ENCODE measurements at places on chromosomes 6 and 20.
A peak's percentile ranks its signal among the peaks of the same experiment; 100 is the strongest.

DNA sequence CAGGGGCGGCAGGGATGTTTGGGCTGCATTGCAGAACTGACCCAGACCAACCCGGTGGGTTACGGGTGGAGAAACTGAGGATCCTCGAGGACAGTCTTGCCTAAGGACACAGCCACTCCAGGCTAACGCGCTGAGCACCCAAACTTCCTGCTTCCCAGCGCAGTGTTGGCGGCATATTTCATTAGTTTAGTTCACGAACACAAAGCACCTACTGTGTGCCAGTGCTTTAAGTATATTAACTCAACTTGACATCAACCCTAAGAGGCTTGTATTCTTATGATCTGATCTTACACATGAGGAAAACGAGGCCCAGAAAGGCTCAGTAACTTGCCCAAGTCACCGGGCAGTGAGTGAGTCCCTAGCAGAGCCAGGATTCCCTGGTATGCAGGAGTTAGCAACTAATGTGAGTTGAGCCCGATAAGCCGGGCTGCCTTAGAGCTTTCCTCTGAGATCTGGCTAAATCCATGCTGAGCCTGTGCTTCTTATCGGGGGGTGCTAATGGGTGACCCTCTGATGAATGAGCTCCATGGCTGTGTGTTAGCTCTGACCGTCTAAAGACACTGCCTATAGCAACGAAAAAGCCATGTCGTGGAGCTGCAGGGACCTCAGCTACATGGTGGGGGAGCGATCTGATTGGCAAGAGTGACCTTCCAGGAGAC, 92.7 kb downstream of the CD40 start:
- DNase-seq = no peak

GRCh38 chr6:80174900-80175572, 68.6 kb downstream of the BCKDHB start:
- no peak for DNase-seq

- DNase-seq = peak; percentile 8
Measured at GRCh38 chr20:46099491-46100287, 9.9 kb upstream of the NCOA5 start.

DNA sequence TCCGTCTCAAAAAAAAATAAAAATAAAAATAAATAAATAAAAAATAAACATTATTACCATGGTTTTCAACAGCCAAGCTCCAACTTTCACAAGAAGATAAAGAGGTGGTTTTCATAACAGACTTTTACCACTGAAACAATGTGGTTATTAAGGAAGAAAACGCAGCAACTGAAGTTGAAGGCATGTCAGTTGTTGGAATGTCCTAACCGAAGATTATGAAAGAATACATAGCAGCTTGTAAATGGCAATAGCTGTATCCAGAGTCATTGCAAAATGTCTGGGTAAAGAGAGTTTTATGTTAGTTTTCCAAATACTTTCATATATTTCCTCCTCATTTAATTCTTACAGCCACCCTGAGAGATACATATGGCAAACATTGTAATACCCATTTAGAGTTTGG, 161.6 kb upstream of the MARCKS start:
- DNase-seq = no peak

GRCh38 chr6:27130668-27131428, 116.7 kb upstream of the PRSS16 start:
- DNase-seq = no peak

- DNase-seq = no peak
Measured at GRCh38 chr20:37204056-37204455, 24.7 kb upstream of the MROH8 start.

DNA sequence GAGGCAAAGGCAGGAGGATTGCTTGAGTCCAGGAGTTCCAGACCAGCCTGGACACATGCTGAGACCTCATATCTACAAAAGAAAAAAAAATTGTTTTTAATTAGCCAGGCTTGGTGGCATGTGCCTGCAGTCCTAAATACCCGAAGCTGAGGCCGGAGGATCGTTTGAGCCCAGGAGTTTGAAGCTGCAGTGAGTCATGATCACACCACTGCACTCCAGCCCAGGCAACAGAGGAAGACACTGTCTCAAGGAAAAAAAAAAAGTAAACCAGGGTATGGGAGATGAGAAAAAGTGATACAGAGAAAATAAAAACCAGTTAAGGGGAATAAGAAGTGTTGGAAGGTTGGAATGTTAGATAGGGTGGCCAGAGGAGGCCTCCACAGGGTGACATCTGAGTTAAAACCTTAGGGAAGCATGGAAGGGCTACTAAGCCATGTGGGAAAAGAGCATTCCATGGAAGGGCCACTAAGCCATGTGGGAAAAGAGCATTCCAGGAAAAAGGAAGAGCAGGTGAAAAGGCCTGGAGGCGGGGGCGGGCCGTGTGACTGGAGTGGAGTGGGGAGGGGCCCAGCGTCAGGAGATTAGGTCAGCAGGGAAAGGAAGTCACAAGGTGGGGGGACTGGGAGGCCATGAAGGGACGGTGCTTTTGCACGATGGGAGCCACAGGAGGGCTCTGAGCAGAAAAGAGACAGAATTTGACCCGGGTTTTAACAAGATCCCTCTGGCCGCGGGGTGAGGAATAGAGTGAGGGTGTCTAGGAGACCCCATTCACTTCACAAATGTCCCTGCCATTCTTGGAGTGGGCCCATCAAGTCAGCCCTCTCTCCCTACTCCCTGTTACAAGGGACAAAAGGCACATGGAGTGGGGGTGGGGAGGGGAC, 18.3 kb downstream of the CPNE5 start:
- no peak for DNase-seq

GRCh38 chr20:341682-342081, 5.2 kb upstream of the NRSN2 start:
- no peak for DNase-seq

GRCh38 chr20:4905613-4906012, 95.7 kb downstream of the SLC23A2 start:
- DNase-seq = no peak

- no peak for DNase-seq
Measured at GRCh38 chr6:70668499-70668812, 773 bp downstream of the SMAP1 start.

DNA sequence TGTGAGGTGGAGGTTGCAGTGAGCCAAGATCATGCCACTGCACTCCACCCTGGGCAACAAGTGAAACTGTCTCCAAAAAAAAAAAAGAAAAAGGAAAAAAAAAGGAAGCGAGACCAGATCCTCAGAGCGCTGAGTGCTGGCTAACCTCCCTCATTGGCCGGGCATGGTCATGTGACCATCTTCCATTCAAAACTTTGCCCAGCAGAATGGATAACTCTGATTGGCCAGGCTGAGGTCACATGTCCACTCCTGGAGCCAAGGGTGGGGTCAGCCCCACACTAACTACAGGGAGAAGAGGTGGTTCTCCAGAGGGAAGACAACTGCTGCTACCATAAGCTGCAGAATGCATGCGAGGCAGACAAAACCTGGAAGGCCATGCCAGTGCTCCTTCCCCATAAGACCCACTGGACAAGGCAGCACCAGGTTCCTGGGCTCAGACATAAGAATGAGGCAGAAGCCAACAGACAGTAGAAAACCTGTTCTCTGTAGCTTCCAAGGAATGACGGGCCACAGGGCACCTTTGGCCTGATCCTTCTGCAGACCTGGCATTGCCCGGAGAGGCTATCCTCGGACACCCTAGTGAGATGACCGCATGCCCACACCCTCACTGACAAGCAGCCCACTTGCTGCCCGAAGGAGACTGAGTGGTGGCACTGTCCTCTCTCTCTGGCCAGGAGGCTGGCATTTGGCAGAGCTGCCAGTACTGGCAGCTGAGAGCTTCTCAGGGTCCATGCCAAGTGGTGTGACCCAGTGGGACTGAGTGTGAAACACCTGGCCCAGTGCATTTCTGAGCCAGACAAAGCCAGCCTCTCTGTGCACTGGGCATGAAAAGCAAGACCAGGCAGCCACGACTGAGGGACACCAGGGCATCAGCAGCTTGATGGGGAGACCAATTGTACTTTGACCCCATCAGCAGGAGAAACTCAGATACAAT, 311.9 kb upstream of the SULF2 start:
- DNase-seq = no peak

- DNase-seq = no peak
Measured at GRCh38 chr20:47980336-47981177, 195.3 kb upstream of the SULF2 start.

DNA sequence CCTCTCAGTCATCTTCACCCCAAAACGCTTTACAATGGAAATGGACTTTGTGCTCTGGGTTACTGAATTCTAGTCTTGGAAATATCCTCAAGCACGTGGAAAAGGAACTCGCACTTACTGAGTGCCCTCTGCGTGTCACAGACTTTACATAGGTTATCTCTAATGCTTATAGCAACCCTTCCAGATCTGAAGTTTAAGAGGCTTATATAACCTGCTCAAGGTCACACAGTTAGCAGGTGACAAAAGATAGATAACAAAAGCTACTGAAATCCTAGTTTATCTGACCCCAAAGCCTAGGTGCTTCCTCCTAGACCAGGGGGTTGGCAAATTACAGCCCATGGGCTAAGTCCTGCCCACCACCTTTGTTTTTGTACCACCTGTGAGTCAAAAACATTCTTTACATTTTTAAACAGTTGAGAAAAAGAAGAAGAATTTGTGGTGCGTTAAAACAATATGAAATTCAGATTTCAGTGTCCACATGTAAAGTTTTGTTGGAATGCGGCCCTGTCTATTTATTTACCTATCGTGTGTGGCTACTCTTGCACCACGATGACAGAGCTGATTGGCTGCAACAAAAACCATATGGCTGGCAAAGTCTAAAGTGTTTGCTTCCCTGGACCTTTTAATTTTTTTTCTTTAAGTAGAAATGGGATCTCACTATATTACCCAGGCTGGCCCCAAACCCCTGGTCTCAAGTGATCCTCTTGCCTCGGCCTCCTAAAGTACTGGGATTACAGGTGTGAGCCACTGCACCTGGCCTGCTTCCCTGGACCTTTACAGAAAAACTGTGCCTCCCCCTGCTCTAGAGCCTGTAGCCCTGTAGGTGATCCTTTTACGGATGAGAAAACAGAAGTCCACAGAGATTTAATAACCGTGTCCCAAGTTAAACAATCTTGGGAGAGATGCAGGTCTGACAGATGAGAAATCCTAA, 110.2 kb upstream of the RREB1 start:
- DNase-seq = no peak

DNA sequence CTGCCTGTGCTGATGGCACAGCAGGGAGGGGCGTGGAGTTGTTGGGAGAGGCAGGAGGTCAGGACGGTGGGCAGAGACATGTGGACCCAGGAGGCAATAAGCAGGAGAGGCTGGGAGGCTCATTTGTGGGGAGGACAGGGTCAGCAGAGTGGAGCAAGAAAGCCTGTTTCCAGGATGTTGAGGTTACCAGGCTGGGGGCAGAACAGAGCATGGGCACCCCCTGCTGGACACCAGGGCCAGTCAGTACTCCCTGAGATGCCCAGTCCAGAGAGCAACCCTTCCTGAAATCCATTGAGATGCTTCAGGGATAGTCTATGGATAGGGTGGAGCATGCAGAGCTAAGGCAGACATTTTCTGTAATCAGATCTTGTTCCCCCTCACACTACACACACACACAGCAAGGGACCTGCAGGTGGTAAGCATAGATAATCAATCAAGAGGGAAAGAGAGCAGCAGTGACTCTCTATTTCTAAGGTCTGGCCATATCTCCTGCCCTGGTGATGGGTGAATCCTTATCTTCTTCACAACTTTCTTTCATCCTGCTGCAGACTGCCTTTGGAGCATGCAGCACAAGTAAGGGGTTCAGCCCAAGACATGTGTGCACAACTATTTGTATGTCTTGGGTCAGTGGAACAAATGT, 41.7 kb downstream of the MOCS1 start:
- DNase-seq = peak; percentile 58

DNA sequence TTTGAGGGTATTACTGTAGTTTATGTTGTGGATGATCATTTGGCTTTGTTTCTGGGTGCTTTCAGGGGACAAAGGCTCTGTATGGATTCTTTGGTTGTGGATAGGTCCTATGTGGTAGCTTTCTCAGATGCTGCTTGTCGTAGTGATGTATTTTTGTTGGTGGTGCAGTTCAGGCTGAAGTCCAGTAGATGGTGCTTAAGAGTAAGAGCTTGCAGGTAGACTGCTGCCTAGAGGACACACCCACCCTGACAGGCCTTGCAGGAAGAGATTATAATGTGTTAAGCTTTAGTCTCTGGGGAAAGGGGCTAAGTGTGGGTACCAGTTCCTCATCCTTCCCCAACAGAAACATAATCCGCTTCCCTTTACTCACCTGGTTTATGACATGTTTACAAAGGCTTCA, 62.6 kb upstream of the ADGRB3 start:
- no peak for DNase-seq

GRCh38 chr6:36326356-36326995, 10.2 kb downstream of the BNIP5 start:
- DNase-seq = no peak

DNA sequence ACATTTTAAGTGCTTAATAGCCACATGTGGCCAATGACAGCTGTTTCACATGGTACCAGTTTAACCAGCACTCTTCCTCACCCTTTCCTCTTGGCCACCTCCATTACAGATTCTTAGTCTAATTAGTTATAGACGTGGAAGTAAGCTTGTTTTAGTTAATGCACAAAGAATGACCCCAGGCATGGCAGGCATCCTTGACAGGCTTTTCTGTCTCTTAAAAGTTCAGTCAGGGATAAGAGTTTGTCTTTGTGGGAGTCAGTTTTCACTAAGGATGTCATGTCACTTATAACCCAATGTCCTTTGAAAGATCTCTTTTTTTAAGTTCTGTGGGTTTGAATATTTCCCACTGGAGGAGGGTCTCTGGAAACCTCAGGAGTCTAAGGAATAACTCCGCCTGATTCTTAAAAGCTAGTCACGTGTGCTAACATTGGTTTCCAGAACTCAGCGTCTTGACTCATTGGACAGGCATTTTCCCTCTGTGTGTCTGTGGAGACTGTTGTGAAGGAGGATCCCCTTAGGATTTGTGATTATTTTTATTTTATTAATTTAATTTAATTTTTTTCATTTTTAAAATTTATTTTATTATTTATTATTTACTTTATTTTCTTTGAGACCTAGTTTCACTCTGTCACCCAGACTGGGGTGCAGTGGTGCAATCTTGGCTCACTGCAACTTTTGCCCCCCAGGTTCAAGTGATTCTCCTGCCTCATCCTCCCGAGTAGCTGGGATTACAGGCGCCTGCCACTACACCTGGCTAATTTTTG, 171.4 kb downstream of the ZFAND3 start:
- DNase-seq = no peak

- DNase-seq = no peak
Measured at GRCh38 chr20:59581993-59582679, 22.2 kb upstream of the PHACTR3 start.

- DNase-seq = peak; percentile 41
Measured at GRCh38 chr6:13573669-13574110, 711 bp upstream of the SIRT5 start.
